ENCODE measurements at places on chromosomes 16 and 17.

- DNase-seq: no peak
These were observed 123.7 kb upstream of the CCL2 start for GRCh38 chr17:34131386-34131785.

DNA sequence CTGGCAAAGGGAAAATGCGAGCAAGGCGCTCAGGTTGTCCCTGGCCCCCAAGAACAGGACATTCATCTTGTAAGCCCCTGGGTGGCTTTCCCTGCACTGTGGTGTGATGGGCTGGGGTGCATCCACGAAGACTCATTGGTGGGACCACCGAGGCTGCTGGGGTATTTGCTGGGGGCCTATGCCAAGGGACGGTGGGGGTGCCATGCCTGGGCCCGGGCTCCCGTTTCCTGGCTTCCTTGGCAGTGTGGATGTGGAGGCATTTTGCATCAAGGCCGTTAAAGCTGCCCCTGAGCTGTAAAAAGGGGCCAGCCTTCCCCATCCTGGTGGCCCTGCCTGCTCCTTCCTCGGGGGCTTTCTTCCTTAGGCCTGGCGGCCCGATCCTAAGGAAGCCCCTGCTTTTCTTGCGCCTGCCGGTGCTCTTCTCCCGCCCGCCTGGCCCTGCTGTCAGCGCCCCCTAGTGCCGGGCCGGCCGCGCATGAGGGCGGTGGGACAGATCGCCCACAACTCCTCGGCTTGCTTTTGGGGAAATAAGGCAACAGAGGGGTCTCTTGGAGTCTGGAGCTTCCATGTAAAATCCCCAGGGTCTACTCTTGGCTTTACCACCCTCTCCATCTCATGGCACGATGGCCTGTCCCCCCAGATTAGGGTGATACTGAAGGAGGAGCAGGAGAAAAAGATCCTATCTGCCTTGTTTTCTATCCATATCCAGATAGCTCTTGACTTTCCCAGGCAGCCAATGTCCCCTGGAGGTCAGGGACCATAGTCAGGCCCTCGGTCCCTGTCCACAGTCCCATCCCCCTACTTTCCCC lies 9.8 kb upstream of the TBX2 start:
- DNase-seq: peak; percentile 93

- peak; percentile 83 for DNase-seq
These were observed 289.4 kb downstream of the SEC14L1 start for GRCh38 chr17:77429969-77430752.

- DNase-seq: no peak
These were observed 29.0 kb downstream of the HEXIM2 start for GRCh38 chr17:45190503-45191255.

GRCh38 chr17:29283961-29284360 lies 10.0 kb downstream of the NUFIP2 start:
- DNase-seq: no peak

DNA sequence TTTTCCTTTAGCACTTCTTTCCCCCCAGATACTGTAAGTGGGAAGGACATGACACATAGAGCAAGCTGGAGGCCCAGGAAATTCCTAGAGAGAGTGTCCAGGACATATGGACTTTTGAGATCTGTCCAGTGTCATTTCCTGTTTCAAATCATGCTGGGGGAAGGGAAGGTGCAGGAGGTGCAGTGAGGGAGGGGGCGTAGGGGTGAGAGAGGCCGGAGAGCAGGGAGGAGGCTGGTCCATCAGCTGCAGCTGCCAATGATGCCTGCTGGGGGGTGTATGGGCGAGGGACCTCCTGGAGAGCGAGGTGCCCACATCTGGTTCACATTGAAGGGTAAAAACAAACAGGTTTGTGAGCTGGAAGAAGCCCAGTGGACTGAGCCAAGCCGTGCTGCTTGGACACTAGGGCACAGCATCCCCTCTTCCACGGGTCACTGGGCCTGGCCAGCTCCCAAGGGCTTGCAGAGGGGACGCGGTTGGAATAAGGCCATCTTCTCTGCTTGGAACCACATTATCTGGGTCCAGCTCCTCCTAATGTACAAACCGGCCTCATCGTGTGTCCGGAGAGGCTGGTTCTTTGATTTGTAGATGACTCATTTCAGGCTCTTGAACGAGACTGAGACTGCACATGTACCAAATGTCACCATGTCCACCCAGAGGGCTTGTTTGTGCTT lies 70.4 kb upstream of the SMURF2 start:
- no peak for DNase-seq

GRCh38 chr16:48535831-48536613 lies 74.0 kb downstream of the N4BP1 start:
- peak; percentile 46 for DNase-seq

- DNase-seq: no peak
These were observed 6.8 kb upstream of the KRT12 start for GRCh38 chr17:40873801-40874200.

DNA sequence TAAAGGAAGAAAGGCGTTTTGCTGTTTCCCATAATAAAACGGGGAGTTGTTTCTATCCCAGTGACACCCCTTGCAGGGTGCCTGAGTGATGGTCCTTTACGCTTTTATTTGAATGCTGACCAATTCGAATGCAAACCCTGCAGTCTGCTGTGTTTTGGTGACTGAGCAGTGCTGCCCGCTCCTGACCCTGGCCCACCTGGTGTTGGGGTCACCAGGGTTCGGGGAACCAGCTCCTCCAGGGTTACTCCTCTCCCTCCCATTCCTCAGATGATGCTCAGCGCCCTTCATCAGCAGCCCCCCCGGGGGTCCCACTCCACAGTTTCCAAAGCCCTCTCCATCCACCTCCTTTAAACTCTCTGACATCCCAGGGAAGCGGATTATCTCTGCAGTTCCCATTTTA lies 6.0 kb downstream of the CA4 start:
- DNase-seq: no peak

- peak; percentile 50 for DNase-seq
These were observed 55.2 kb upstream of the MRTFB start for GRCh38 chr16:14015948-14016347.

- no peak for DNase-seq
These were observed 85.8 kb downstream of the ANKRD11 start for GRCh38 chr16:89404561-89404960.

GRCh38 chr17:17109907-17110306 lies 67.7 kb downstream of the MPRIP start:
- DNase-seq: peak; percentile 91

- peak; percentile 23 for DNase-seq
These were observed at the start of gene GPRC5B for GRCh38 chr16:19884611-19885450. Gene GPRC5B (minus strand): TSS chr16:19884848. CDS start chr16:19872845, 12,003 bp downstream.
